ENCODE measurements at places on chromosomes 1 and 21. TPM values are rescaled to one million over a fixed set of nuclear protein-coding genes. Genes with fewer than 3 reads are reported as not detected.

Gene MATN1
- not detected for total RNA-seq

Gene NBPF6
- not detected for total RNA-seq

Gene IFFO2
- total RNA-seq, result 35.1 TPM

Gene ERMAP
- total RNA-seq, result 7.8 TPM

Gene TMEM61
- total RNA-seq, result not detected

Gene PIGP
- 12.5 TPM for total RNA-seq

Gene MTF1
- total RNA-seq, result 18.9 TPM

Gene PDZK1IP1
- not detected for total RNA-seq

Gene CCDC27
- not detected for total RNA-seq

Gene LRRC53
- total RNA-seq, result not detected

Gene ZNF672
- 20.1 TPM for total RNA-seq

Gene DHRS3
- total RNA-seq, result 75.2 TPM

Gene DENND2C
- 0.22 TPM for total RNA-seq

Gene COL24A1
- total RNA-seq, result not detected

Gene GJC2
- 1.2 TPM for total RNA-seq

Gene ARHGAP30
- total RNA-seq, result not detected

Gene SYNC
- 6.5 TPM for total RNA-seq

Gene UTS2
- total RNA-seq, result not detected

Measured in endothelial cell of umbilical vein (primary cell).